NCI-H1930 (cell line): ENCODE measurements at places on chromosomes 12 and 14.
A peak's percentile ranks its signal among the peaks of the same experiment; 100 is the strongest.

DNA sequence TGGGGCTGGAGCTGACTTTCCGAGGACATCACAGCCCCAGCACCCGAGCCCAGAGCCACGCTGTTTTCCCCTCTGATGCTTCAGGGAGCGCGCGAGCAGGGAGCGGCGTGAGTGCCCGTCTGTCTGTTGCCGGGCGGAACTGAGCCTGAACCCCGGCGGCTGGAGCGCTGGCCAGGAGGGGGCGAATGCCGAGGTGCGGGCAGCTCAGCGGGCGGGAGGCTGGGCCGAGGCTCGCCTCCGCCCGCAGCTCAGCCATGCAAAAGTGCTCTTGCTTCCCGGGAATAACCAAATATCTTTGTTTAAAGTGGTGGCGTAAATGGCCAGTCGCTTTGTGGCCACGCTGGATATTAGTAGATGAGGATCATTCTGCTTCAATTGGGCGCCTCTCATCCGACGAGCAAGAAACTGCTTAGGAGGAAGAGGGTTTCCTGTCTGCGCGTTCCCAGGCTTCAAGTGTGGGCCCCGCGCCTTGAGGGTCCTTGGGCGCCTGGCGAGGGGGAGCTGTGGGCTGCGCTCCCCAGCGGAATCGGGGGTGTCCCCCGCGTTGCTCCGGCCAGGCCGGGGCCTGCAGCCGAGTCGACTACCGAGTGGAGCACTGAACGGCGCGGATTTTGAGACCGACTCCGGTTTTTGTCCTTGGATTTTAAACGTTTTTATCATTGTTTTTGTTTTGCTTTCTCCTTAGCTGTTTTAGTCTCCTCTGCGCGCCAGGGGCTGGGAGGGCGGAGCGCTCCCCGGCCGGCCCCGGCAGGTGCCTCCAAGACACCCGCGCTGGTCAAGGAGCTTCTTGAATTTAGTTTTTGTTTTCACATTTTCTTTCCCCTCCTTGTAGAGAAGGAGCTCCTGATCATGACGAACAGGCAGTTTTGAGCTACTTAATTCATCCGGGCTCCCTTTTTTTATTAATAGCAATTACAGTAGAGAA, 831 bp upstream of the NKX2-1 start:
- DNase-seq, result peak; percentile 41

DNA sequence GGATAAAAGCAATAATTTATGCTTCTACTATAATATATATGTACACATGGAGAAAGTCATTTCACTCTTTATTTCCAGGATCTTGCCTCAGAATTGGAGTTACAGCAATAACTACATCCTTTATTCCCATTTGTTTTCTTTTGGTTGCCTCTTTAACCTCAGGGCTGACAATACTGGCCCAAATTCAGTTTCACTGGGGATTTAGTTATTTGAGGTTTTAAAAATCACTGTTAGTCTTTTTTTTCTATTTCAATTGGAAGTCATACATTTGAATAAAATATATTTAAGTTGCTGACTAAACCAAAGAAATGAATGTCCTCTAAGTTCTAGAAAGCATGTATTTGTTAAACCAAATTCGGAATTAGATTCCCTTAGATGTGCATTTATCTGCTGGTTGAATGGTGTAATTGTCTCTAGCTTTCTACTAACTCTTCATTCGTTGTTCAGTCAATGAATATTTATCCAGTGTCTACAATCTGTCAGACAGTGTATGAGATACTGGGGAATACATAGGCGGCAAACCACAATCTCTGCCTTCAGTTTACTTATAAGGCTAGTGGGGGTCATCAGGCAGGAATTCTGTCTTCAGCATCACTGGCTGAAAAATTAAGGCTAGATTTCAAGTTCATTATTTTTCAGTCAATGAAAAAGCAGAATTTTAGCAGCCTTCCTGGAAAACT, 190.8 kb upstream of the ARHGAP5 start:
- no peak for DNase-seq

- DNase-seq, result no peak
These were observed 146.3 kb upstream of the RMST start for GRCh38 chr12:97316321-97316720.

GRCh38 chr12:53991077-53991460, 6.1 kb downstream of the HOXC10 start:
- no peak for DNase-seq

GRCh38 chr12:94767956-94768355, 117.6 kb upstream of the TMCC3 start:
- no peak for DNase-seq

DNA sequence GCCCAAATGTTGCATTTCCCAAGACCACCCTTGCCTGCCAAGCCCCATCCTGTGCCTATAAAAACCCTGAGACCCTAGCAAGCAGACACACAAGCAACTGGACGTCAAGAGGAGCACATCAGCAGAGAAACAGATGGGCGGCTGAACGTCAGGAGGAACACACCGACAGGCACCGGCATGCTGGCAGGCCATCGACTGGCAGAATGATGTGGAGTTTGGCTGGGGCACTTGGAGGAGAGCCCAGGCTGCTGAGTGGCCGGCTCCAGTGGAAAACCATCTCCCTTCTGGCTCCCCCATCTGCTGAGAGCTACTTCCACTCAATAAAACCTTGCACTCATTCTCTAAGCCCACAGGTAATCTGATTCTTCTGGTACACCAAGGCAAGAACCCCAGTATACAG, 130.1 kb downstream of the SLC41A2 start:
- DNase-seq, result no peak

- no peak for DNase-seq
These were observed 88.5 kb downstream of the GPR135 start for GRCh38 chr14:59376686-59377085.

GRCh38 chr14:21846227-21846885, 172.7 kb upstream of the OR4E1 start:
- DNase-seq, result peak; percentile 25

DNA sequence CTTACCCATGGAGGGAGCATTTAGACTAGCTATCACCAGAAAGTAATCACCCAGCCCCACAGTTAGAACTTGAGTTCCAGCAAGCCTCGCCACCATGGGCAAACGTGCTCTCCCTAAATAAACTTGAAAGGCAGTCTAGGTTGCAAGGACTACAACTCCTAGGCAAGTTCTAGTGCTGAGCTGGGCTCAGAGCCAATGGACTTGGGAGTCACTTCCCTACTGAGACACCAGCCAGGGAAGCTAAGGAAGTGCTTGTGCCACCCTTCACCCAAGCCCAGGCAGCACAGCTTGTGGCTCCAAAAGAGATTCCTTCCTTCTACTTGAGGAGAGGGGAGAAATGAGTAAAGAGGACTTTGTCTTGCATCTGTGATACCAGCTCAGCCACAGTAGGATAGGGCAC, 57.9 kb downstream of the SLCO1A2 start:
- no peak for DNase-seq

DNA sequence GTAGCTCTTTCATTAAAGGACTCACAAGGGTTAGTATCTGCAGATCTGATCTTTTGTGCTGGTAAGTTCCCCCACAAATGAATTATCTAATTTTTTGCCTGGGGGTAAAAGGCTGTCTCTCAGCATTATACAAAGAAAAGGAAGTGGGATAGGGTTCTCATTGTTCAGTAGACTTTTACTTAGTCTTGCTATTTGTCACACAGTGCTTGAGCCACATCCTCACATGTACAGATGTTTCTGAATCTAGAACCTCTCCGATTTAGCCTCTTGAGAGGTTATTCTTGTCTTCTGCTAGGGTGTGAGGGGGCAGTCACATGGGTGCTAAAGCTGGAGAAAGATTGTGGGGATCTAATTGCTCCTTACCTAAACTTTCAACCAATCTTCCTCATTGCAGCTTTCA, 93.0 kb downstream of the SLC41A2 start:
- DNase-seq, result no peak

- DNase-seq, result no peak
These were observed 43.7 kb downstream of the KDM2B start for GRCh38 chr12:121536899-121537813.

GRCh38 chr12:104280717-104281458, 22.7 kb upstream of the EID3 start:
- no peak for DNase-seq

- no peak for DNase-seq
These were observed 141.7 kb upstream of the AMIGO2 start for GRCh38 chr12:47221256-47222023.

GRCh38 chr12:109930028-109930800, 30.1 kb downstream of the TCHP start:
- no peak for DNase-seq

DNA sequence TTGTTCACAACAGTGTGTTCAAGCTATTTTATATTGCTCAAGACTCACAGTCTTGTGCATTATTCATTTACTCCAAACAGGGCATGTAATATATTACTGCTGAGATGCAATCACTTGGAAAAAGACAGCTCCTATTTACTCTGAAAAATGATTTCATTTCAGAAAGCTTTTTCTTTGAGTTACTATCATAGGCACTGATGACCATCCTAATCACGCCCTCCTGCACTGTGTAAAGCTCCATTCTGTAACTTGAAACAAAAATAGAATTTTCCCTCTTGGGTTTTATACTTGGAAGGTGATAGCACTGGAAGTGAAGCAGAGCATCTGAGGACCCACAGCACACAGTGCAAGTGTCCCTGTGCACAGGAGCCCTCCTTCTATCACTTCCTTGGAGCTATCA, 55.6 kb downstream of the RTN1 start:
- no peak for DNase-seq

DNA sequence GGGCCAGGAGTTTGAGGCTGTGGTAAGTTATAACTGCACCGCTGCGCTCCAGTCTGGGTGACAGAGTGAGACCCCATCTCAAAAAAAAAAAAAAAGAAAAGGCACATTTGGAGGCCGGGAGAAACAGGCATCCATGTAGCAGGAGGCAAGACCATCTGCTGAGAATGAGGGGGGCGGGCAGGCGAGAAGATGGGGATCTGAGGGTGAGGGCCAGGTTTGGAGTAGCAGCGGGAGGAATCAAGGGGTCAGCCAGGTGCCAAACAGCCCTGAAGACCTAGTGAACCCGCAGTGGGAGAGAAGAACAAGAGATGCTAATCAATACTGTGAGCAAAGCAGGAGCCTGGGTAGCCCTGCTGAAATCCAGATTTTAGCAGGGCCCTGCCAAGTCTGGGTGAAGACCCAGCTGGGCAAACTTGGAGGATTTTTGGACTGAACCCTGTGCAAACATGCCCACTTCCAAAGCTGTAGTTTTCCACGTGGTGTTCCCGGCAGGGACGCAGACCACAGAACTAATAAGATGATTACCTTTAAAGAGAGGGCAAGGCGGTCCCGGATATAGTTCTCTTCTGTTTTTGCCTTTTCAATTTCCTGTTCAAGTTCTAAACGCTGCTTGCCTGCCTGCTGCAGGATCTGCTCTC, 61.0 kb downstream of the NIN start:
- no peak for DNase-seq

DNA sequence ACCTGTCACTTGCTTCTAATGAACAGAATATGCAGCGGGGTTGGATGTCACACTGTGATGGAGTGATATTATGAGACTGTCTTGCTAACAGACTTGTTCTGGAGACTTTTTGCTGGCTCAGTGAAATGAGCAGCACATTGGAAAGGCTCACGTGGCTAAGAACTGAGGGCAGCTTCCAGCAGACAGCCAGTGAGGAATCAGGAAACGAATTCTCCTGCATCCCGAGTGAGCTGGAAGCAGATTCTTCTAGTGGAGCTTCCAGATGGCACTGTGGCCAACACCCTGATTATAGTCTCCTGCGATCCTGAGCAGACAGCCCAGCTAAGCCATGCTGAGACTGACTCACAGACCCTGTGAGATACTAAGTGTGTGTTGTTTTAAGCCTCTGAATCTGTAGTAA, 16.1 kb upstream of the TSPAN9 start:
- no peak for DNase-seq

- peak; percentile 24 for DNase-seq
These were observed 60.3 kb downstream of the DACT1 start for GRCh38 chr14:58697930-58698642.

DNA sequence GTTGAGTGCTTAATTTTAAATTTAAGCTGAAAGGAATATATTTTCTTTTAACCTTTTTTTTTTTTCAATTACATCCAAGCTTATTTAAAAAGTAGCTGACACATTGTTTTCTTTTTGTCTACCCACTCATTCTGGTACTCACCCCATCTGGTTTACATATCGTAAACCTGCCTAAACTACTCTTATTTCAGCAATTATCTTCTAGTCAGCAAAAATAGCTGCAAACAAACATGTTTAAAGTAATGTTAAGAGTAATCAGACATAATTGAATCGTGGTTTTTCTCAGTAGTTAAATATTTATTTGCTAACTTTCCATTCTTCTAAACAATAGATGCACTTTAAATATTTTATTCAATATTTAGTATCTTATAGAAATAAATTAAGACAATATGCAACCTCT, 492.7 kb upstream of the MGAT4C start:
- no peak for DNase-seq

- DNase-seq, result peak; percentile 78
These were observed 366 bp downstream of the LPCAT3 start for GRCh38 chr12:7017870-7018349.

DNA sequence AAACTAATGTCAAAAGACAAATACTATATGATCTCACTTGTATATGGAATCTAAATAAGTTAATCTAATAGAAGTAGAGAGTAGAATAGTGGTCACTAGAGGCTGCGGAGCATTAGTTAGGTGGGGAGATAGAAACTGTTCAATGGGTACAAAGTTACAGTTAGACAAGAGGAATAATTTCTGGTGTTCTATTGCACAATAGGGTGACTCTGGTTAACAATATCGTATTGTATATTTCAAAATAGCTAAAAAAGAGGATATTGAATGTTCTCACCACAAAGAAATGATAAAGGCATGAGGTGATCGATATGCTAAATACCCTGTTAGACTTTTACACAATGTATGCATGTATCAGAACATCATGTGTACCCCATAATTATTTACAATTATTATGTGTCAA, 42.9 kb downstream of the IGF1 start:
- no peak for DNase-seq

DNA sequence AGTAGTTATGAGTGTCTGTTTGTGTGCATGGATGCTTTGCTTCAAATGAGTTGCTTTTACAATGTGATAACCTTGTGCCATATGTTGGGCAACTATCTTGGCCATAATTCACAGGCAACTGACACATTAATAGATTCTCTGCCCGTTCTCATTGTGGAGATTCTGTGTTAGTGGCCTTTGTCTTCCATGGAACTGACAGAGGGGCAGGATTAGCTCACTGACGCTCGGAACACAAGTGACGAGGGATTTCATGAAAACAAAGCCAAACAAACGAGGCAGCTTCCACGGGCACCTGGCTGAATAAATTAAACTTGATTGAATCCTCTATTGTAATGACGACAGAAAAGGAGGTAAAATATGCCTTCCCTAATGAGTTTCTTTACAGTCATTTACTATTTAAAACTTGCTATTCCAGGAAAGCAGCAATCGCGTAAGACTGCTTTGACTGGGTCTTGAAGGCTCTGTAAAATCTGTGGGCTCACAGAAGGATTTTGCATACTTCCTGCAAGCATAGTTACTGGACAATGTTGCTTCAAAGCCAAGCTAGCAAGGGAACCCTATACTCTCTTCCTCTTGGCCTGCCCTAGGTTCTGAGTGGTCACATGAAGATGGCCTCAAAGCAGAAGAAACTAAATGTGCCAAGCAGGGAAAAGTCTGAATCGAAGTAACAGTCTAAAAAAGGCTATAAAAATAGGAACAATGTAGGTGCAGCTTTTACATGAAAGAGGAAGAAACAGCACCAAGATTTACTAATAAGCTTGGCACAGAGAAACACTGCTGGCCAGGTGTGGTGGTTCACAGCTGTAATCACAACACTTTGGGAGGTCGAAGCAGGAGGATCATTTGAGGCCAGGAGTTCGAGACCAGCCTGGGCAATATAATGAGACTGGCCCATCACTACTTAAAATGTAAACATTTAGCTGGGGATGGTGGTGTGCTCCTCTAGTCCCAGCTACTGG, 28.1 kb upstream of the SINHCAF start:
- peak; percentile 43 for DNase-seq

- no peak for DNase-seq
These were observed 11.8 kb downstream of the AHNAK2 start for GRCh38 chr14:104966261-104966865.

- DNase-seq, result no peak
These were observed 38.7 kb upstream of the NOVA1 start for GRCh38 chr14:26636561-26636960.
